Suppressor macrophage (primary cell): ENCODE measurements at places on chromosomes 6 and 20.

DNA sequence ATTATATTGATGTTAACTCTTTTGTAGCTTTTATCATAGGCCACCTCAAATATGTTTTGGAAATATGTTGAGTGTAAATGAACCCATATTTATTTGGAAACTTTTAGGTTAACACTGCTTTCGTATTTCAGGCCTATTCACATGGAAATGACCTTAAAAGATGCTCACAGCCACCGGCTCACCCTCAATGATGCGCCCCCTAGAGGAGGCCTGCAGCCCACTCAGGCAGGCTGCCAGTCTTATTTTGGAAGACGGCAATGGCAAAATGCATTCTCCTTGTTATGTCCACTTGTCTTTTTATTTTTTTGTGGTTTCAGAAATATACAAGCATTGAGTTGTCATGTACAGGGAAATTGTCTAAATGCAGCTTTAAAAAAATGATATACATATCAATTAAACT is 869.7 kb downstream of the PHF3 start:
- no peak for DNase-seq

DNA sequence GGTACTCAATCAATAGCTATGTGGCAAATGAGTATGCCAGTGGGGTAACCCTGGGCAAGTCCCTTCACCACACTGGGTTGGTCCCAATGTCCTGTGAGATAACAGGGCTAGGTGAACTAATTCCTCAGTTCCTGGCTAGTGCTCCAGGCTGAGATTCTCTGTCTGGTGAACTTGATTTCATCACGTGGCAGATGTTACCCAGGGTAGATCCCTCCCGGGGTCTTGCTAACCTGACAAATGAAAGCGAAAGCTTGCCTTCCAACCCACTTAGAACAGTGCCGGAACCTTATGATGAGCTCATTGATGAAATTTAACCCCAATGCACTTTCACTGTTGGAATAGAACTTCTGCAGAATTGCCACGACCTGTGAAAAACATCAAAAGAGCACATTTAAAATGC is 6.6 kb upstream of the ANKRD60 start:
- no peak for DNase-seq

DNA sequence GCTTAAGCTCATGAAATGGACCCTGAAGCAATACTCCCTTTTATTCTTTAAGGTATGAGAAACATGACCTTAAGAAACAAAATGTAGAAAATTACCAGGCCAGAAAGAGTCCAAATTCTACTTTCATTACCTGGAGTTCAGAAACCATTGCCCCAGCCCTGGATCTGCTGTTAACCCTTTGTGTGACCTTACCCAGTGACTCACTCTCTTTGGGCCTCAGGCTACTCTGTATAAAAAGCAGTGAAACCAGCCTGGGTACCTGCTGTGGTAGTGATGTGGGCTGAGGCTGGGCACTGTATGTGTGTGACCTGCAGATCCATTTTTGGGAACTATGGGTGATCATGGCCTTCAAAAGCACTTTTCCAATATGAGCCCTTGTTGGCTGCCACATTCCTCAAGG is 47.2 kb downstream of the SLC9A8 start:
- no peak for DNase-seq

DNA sequence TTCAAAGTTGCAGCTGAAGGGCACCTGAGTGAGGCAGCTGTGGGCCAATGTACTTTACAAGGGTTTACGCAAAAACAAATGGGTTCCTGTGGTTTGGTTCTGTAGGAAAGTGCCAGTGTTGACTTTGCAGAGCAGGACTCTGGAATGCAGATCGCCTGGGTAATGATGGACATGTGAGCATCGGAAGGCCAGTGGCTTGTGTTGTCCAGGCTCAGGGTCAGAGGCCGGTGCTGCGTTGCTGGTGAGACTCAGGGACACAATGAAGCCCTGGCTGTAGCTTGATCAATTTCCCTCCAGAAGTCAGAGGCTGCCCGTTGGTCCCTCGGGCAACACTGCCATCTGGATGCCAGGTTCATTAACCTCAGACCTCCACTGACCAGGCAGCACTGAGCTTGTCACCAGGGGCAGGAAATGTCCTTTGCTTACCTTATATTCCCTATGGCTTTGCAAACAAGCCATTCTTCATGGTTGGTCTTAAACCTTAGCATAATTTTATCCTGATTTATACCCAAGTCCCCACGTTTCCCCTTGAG is 753.4 kb downstream of the QKI start:
- no peak for DNase-seq

DNA sequence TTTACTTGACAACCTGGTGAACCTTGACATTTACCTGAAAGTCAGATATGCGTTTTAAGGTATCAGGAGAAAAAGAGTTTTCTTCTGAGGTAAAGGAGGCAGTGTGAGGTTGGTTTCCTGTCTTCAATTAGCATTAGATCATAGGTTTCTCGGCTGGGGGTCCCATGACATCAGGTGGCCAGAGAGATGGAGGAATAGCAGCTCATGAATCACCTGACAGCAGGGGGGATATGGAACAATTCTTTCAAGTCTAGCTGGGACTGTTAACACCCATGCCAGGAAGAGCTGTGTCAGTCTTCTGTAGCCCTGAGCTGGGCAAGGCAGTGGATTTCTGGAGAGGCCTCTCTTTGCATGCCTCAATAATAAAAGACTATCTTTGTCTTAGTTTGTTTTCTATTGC is 108.0 kb upstream of the TMEM170B start:
- no peak for DNase-seq

DNA sequence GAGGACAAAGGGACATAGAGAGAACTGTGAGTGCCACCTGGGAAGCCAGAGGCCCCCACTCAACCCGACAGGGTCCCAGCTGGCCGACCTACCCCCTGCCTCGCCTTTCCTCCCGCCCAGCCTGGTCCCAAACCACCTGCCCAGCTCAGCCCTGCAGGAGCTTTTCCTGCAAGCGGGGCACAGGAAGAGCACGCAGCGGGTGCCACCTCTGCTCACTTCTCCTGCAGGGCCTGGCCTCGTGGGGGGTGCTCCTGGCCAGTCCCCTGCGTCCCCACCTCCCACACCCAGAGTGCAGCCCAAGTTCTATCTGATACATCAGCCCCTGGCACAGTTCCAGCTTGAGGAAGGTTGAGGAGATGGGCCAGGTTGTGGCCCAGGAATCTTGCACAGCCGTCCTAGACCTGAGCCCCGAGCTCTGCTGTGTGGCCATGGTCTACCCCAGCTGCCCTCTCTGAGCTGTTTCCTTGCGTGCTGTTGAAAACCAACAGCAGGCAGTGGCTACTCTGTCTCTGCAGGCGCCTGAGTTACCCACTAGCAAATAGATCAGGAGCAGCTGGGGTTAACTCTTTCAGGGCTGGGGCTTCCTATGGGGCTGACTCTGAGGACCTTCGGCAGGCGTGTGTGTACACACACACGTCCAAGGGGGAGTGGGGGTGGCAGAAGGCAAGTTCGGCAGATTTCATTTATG is 1.7 kb downstream of the NECAB3 start:
- DNase-seq: no peak

DNA sequence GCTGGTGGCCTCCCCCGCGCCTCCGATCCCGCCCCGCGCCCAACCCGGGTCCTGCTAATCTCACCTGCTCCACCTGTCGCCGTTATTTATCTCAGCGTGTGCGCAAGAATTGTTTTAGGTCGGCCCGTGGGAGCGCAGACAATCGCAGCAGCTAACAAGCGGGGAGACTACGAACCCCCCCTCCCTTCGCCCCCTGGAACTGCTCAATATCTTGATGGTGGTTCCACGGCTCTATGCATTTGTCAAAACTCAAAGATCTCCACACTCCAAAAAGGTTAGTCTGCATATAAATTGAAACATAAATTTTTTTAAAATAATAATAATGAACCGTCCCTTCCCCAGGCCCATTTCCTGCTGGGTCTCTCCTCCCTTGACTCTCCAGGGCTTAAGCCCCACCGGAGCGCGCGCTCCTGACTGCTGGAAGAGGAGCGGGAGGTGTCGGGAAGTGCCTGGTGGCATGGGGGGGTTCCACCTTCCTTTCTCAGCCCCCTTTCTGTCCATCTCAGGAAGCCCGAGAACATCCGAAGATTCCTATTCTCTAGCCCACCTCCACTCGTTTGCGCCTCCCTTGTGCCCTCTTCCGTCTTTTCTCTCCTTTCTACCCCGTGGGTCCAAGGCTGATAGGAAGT is 1.6 kb upstream of the MDGA1 start:
- no peak for DNase-seq

GRCh38 chr20:10131732-10132345 is 86.8 kb upstream of the SNAP25 start:
- DNase-seq: no peak

GRCh38 chr6:9554806-9555205 is 860.1 kb downstream of the TFAP2A start:
- DNase-seq: no peak

DNA sequence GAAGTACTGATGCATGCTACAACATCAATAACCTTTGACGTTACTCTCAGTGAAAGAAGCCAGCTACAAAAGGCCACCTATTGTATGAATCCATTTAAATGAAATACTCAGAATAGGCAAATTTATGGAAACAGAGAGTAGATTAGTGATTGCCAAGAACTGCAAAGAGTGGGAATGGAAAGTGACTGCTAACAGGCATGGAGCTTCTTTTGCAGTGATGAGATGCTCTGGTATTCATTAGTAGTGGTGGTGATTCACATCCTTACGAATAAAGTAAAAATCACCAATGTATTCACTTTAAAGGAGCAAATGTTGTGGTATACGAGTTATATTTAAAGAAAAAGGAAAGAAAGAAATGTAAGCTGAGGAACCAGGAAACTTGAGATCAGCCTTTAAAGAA is 126.8 kb upstream of the SAMD5 start:
- no peak for DNase-seq

DNA sequence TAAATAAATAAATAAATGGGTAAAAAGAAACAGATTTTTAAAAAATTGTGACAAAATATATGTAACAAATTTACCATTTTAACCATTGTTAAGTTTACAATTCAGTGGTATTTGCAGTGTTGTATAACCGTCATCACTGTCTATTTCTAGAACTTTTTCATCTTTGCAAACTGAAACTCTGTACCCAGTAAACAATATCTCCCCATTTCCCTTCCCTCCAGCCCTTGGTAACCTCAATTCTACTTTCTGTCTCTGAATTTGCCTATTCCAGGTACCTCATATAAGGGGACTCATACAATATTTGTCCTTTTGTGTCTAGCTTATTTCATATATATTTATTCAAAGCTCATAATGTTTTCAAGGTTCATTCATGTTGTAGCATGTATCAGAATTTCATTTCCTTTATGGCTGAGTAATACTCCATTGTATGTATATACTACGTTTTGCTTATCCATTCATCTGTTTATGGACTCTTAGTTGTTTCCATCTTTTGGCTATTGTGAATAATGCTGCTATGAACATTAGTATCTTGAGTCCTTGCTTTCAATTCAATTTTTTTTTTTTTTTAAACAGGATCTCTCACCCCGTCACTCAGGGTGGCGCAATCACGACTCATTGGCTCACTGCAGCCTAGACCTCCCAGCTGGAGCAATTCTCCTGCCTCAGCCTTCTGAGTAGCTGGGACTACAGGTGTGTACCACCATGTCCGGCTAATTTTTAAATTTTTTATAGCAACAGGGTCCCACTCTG is 8.9 kb downstream of the MANBAL start:
- peak; percentile 40 for DNase-seq

DNA sequence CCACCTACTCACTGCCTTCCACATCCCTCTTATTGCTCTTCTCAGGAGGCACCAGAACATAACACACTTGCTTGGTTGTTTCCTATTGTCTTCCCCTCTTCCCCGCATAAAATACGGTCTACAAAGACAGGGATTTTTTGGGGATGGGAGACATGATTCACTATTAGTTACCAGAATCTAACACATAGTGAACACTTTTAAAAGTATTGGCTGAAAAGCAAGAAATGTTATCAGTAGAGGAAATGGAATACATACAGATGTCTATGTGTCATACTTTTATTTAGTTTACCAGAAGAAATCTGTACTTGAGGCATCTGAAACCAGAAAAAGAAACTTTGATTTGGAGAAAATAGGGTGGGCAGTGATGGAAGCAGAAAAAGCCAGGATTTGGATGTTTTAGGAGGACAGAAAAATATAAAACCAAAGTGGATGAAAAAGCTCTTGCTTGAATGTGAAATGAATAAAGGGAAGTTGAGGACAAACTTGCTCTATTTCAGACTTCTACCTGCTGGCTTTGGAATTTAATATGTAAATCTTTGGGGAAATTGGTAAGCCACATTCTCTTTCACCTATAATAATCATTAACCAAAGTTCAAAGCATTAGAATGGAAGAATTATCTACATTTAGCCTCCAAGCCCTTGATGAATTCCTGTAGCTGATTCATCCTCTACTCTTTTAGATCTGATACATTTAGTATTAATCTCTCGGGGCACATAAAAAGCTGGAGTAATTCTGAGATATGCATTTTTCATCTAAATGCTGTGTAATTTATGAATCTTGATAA is 82.6 kb downstream of the DOK5 start:
- no peak for DNase-seq

DNA sequence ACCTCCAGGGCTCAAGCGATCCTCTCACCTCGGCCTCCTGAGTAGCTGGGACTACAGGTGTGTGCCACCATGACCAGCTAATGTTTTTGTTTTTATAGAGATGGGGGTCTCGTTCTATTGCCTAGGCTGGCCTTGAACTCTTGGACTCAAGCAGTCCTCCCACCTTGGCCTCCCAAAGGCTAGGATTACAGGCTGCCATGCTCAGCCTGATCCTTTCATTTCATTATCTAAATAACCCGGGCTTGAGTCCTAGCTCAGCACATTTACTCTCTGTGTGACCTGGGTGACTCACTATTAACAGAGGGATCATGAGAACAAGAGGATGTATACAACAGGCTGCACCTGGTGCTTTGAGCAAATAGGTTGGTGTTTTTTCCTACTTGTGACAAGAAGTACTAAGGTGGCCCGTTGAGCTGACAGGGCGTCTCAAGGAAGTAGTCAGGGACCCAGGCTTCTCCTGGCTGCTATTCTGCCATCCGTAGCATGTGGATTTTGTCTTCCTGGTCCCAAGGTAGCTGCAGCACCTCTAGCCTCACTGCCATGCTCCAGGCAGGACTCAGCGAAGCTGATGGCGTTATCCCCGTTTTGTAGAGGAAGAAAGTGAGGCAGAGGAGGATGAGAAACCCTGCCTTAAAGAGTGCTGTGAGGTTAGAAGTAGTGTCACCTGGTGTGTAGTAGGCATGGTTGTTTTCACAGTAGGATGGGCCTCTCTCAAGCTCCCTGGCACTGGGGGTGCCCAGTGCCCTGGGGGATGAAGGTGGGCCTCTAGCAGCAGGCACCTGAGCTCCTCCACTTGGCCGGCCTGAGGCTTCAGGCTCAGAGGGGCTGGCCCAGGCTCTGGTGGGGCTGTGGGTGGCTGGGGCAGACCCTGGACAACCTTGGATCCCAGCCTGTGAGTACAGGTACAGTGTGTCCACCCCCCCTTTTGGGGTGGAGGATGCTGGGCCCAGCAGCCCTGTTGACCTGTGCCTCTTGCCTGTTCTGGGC is 62.4 kb downstream of the ADNP start:
- no peak for DNase-seq

DNA sequence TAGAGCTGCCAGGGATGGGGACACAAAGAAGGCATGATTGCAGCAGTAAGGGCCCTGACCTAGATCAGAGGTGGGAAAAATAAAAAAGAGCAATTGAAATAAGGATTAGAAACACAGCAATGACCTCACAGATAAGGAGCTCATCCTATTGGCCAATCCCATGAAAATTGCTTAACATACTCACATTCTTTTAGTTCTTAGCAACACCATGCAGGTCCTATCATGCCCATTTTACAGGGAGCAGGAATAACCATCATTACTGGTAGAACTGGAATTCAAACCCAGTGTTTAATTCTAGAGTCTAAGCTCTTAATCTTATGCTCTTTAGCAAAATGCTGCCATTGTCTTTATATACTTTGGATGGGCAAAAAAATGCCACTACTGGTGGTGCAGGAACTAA is 267.7 kb downstream of the RNF144B start:
- no peak for DNase-seq

GRCh38 chr6:34236131-34236442 is 586 bp upstream of the HMGA1 start:
- peak; percentile 37 for DNase-seq
